Activated naive CD4-positive, alpha-beta T cell (primary cell): ENCODE measurements at places on chromosomes 4 and X.

- no peak for DNase-seq
Observed at GRCh38 chrX:96578781-96579180, 105.9 kb upstream of the DIAPH2 start.

DNA sequence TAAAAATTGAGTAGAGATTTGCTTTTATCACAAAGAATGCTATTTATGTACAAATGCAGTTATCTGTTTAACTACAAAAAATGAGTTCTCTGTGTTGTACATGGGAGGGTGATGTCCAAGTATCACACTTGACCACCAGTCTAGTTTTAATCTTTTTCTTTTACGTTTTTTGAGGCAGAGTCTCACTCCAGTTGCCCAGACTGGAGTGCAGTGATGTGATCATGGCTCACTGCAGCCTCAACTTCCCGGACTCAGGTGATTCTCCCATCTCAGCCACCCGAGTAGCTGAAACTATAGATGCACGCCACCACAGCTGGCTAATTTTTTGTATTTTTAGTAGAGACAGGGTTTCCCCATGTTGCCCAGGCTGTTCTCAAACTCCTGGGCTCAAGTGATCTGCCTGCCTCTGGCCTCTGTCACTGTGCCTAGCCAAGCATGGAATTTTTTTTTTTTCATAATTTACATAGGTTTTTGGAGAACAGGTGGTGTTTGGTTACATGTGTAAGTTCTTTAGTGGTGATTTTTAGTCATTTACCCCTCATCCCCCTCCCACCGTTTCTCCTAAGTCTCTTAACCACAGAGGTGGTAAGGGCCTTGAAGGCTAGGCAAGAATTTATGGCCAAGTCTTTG lies 47.9 kb upstream of the RPA4 start:
- DNase-seq, result no peak

GRCh38 chrX:109372291-109372690 lies 109.6 kb downstream of the GUCY2F start:
- DNase-seq, result no peak

GRCh38 chr4:48195374-48195773 lies 61.3 kb upstream of the TXK start:
- no peak for DNase-seq

- no peak for DNase-seq
Observed at GRCh38 chrX:3476973-3477372, 130.5 kb upstream of the MXRA5 start.

GRCh38 chr4:104826171-104826570 lies 320.5 kb upstream of the TET2 start:
- DNase-seq, result no peak

DNA sequence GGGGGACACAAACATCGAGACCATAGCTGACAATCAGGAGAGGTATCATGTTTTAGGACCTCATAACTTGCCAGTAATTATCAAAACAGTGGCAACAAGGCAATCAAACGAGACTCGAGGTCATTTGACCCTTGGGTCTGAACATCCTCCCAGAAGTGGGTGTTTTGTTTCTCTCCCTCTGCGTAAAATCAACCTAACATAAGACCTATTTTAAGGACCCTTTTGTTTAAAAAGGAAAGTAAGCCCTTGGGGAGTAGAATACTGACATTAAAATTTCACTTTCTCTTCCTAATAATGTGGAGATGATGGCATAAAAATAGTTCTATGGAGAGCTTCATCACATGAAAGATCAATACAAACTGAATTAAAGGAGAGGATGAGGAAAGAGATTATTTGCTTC lies 106.2 kb upstream of the PUDP start:
- DNase-seq, result no peak

GRCh38 chr4:38166082-38166481 lies 205.9 kb downstream of the PTTG2 start:
- DNase-seq, result no peak

DNA sequence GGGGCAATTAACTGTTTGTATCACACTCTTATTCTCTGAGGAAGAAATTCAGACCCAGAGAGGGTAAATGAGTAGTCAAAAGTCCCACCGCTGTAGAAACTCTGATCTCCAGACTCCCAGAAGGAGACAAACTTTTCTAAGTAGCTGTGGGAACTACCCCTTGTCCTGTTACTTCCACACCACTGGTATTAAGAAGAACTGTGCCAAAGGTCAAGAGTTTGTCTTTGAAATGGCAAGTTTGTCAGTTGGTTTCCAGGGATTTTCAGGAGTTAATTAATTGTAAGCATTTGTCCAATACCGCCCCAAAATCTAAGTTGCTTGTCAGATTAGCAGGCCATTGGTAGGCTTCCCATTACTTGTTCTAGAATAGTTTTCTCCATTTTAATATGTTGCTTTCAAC lies 85.7 kb downstream of the GC start:
- no peak for DNase-seq

GRCh38 chrX:48751343-48751742 lies 10.2 kb upstream of the GLOD5 start:
- DNase-seq, result no peak

- no peak for DNase-seq
Observed at GRCh38 chrX:23937100-23937499, 29.3 kb downstream of the CXorf58 start.

- DNase-seq, result no peak
Observed at GRCh38 chr4:84529169-84529751, 30.2 kb upstream of the NKX6-1 start.

DNA sequence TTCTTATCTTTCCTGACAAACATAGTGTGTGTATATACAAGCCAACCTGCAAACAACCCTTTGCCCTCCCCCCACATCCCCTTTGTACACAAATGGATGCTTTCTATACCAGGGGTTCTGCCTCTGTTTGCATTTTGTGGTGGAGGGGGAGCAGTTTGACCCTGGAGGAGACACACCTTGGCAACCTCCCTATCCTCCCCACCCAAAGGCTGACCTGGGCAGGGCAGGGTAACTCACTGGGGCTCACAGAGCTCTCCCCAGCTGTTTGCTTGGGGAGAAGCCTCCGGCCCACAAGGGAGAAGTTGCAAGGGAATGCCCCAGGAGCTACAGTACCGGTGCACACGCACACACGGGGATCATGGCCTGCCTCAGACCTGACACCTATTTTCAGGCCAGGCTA lies 372.6 kb downstream of the BCOR start:
- no peak for DNase-seq

DNA sequence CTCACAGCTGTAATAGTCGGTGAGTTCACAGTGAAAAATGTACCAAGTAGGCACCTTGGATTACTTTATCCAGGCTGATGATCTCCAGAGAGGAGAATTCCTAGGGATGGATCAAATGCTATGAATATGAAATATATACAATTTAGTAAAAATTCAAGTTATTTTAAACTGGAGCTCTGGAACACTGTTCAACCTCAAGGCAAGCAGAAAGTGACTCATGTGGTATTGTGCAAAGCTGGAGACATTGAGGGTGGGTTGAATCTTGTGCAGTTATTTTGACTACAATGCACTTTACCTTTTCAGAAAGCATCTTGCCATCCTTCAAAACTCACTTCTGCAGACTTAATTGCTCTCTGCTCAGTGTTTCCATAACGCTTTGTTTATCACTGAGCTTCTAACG lies 43.4 kb downstream of the OSTC start:
- no peak for DNase-seq

DNA sequence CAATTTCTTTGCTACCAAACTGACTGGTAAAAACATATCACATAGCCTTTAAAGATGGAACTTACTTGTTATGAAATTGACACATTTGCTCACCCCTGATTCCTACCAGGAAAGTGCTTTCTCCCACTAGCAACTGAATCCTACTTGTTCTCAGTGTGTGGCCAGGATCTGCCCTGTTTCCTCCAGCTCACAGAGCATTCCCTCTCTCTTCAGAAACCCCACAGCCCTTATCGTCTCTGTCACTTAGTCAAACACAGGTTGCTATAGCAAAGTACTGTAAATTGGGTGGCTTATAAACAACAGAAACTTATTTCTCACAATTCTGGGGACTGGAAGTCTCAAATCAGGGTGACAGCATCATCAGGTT lies 265.2 kb upstream of the BOD1L1 start:
- DNase-seq, result no peak

DNA sequence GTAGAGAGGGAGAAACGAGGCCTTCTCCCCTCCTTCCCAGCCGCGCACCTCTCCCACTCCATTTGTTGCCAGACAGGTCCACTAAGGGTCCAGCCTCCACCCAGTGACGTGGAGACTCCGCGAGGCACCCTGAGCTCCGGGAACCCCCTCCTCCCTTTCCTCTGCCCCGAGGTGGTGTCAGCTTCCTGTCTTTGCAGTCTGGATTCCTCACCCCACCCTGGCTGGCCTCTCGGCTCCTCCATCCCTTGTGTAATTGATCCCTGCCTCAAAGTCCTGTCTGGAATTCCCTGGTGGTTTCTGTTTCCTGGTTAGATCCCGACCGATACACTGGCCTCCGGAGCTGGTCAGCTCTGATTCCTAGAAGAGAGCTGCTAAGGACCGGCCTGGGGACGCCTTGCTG lies 105.9 kb upstream of the SCOC start:
- DNase-seq, result no peak

DNA sequence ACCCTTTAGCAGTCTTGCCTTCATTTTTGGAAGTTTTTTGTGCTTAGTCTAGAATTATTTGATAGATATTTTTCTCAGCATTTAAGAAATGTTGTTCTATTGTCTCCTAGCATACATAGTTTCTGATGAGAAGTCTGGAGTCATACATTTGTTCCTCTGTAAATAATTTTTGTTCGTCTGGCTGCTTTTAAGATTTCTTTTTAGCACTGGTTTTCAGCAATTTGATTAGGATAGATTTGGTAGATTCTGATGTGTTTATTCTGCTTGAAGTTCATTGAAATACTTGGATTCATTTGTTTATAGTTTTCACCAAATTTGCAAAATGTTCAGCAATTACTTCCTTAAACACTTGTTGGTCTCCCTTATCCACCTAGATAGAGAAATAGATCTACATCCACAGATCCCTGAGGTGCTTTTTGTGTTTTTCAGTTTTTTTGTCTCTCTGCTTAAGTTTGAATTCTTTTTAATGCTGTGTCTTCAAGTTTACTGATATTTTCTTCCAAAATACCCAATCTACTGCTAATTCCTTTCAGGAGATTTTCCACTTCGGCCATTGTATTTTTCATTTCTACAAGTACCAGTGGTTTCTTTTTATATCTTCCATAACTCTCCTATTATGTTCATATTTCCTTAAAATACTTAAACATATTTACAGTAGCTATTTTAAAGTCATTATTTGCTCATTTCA lies 64.9 kb downstream of the ABLIM2 start:
- DNase-seq, result no peak

DNA sequence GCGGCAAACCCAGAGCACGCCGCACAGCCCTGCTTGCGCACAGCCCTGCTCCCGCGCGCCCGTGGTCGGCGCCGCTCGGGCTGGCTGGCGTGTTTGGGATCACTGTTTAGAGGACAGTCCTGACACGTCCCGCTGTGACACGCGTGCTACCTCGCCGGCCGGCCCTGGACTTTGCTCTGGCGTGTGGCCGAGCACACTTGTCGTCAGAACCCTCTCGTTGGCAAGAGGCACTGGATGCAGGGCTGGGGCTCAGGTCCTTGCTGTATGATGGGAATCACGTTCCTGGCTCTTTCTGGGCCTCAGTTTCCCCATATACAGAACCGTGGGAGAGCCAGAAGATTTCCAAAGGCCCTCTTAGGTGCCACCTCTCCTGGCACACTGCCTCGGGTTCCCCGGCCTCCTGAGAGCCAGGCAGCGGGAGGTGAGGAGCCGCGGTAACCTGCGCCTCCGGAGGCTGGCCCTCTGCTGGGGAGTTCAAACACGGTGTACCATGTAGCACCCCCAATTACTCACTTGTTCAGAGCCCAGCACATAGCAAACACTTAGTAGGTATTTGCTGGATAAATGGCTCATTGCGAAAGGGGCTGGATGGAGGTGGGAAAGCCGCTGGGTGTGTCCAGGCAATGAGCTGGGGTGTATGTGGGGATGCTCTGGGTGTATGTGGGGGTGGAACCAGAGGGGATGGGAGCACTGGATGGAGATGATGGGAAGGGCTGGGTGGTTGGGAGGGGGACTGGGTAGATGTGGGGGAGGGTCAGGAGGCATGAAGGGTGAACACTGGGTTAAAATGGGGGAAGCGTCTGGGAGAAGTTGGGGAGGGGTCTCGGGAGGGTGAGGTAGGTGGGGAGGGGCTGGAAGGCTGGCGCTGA lies 76.6 kb downstream of the HTRA3 start:
- no peak for DNase-seq

DNA sequence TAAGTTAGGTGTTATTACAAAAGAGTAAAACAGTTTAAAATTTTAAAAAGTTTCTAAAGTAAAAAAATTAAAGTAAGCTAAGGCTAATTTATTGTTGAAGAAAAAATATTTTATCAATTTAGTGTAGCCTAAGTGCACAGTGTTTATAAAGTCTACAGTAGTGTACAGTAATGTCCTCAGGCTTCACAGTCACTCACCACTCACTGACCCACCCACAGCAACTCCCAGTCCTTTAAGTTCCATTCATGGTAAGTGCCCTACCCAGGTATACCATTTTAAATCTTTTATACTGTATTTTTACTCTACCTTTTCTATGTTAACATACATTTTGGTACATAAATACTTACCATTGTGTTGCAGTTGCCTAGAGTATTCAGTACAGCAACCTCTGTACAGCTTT lies 120.3 kb upstream of the DKK2 start:
- DNase-seq, result no peak

GRCh38 chrX:119648421-119648775 lies 42.2 kb upstream of the NKRF start:
- no peak for DNase-seq

DNA sequence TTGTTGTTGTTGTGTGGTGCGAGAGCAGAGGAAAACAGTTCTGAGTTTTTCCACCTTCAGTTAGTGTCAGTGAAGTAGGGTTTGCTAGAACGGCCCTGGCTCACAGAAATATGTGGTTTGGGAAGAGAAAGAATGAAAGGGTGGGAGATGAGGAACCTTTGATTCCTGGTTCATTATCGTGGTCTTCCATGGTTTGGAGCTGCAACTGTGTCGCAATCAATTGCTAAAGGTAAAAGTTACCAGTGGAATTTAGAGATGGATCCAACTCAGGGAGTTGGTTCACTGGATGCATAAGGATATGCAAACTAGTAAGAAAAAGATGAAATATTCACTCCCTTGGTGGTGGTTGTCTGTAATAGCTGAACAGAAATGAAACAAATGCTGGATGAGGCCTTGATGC lies 35.6 kb upstream of the GPR34 start:
- DNase-seq, result no peak

GRCh38 chrX:112630187-112630586 lies 49.6 kb downstream of the LHFPL1 start:
- no peak for DNase-seq

- no peak for DNase-seq
Observed at GRCh38 chrX:150958177-150958576, 25.0 kb upstream of the HMGB3 start.

- DNase-seq, result no peak
Observed at GRCh38 chr4:169815606-169816005, 57.9 kb upstream of the HPF1 start.

DNA sequence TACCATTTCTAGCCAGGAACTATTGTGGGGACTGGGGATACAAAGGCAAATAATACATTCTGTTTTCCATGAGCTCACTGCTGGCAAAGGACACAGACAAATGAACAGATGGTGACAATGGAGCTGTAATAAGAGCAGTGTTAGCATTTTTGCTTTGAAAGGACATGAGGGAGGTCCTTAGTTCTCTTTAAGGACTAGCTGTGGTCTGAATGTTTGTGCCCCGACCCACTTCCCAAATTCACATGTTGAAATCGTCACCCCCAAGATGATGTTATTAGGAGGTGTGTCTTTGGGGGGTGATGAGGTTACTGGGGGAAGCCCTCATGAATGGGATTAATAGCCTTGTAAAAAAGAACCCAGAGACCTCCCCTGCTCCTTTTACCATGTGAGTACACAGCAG lies 30.3 kb downstream of the CCNG2 start:
- DNase-seq, result no peak
